ENCODE measurements at places on chromosomes 4 and X.

GRCh38 chrX:111811831-111812230, 64.2 kb upstream of the TRPC5OS start:
- DNase-seq, result no peak

DNA sequence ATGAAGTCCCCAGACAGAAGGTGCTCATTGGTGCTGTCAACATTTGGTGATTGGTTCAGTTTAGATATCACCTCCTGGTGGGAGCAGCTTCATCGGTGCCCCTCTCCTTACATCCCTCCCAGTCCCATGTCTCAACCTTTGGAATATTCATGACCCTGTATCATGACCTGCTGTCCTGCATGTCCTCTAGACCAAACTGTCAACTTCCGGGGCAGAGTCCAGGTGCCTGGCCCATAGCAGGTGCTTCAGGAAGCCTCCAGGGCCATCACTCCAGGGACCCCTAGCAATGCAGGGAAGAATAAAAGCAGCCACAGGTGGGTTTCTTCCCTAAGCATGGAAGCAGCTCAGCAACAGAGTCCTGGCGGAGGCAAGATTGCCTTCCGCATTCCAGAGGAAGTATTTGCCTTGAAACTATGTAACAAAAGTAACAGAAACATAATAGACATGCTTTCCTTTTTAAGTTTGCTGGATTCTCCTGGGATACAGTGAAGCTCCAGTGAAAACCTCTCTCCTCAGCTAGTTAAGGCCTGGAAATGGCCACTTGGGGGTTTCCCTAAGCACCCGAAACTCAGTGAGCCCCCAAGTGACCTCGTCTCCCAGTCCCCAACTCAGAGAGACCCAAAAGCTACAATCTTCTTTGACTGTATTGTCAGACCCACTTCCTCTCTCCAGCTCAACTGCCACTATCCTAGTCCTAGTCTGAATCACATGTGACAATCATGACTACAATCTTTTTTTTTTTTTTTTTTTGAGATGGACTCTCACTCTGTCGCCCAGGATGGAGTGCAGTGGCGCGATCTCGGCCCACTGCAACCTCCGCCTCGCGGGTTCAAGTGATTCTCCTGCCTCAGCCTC, 1.3 kb upstream of the ATP6AP1 start:
- no peak for DNase-seq

- DNase-seq, result no peak
Measured at GRCh38 chr4:57127361-57127760, 17.2 kb upstream of the IGFBP7 start.

DNA sequence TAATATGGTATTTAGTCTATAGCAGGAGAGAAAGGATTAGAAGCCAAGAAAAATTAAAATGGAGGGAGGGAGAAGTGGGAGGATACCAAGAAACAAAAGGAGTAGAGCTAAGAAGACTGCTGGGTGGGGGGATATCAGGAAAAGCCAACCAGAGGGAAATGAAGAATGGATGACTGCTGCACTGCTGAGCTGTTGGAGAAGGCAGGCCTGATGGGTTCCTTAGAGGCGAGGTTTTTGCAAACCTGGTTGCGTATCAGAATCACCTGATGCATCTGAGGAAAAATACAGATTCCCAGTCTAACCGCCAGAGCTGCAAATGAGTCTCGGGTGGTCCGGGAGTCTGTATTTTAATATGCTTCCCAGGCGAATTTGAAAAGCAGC, 1.5 kb downstream of the PGRMC1 start:
- no peak for DNase-seq

GRCh38 chrX:43880425-43880824, 1.8 kb downstream of the MAOB start:
- DNase-seq, result no peak

GRCh38 chrX:4263030-4263803, 549.8 kb upstream of the PRKX start:
- DNase-seq, result no peak

DNA sequence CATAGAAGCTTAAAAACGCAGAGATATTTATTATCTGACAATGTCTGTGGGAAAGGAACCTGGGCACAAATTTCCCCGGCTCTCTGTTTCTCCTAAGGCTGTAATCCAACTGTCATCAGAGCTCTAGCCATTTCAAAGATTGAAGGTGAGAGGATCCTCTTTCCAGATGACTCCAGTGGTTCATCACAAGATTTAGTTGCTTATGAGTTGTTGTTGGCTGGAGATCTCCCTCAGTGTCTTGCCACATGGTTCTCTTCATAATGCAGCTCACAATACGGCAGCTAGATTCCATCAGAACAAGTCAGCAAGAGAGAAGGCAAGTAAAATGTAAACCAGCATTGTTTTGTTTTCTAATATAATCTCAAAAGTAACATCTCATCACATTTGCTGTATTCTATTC, 369.4 kb downstream of the GASK1B start:
- no peak for DNase-seq
